ENCODE measurements at places on chromosomes 12 and 14. TPM values are rescaled to one million over a fixed set of nuclear protein-coding genes. Genes with fewer than 3 reads are reported as not detected.

EML1 gene
- polyA plus RNA-seq = 21.7 TPM

STON2 gene
- 11.3 TPM for polyA plus RNA-seq

TMEM229B gene
- polyA plus RNA-seq = 7.9 TPM

INHBE gene
- 2.3 TPM for polyA plus RNA-seq

TMEM179 gene
- 20.3 TPM for polyA plus RNA-seq

ARHGAP9 gene
- polyA plus RNA-seq = not detected

AMIGO2 gene
- 3.6 TPM for polyA plus RNA-seq

Measured in neural cell (in vitro differentiated cells).